ENCODE measurements at places on chromosomes 2 and 18.
A peak's percentile ranks its signal among the peaks of the same experiment; 100 is the strongest.

- no peak for DNase-seq
Observed at GRCh38 chr18:47917923-47918610, 12.4 kb downstream of the SMAD2 start.

- no peak for DNase-seq
Observed at GRCh38 chr2:69704446-69704845, 37.5 kb upstream of the ANXA4 start.

- no peak for DNase-seq
Observed at GRCh38 chr2:144114760-144115159, 405.2 kb downstream of the ZEB2 start.

DNA sequence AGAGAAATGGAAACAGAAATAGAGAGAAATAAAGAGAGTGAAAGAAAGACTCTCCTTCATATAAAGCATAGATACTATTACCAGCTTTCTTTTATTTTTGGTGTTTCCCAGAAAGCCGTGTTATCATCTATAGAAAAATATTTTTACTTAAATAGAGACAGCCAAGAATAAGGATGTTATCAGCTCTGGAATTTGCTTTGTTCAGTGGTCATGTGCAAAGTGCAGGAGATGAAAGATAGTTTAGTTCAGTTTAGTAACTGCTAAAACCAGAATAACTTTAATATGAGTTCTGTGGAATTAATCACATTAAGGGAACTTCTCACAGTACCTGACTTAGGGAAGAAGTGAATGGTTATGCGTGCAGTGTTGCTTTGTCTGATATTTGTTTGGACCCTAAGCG, 140.4 kb downstream of the CALCRL start:
- DNase-seq: no peak

DNA sequence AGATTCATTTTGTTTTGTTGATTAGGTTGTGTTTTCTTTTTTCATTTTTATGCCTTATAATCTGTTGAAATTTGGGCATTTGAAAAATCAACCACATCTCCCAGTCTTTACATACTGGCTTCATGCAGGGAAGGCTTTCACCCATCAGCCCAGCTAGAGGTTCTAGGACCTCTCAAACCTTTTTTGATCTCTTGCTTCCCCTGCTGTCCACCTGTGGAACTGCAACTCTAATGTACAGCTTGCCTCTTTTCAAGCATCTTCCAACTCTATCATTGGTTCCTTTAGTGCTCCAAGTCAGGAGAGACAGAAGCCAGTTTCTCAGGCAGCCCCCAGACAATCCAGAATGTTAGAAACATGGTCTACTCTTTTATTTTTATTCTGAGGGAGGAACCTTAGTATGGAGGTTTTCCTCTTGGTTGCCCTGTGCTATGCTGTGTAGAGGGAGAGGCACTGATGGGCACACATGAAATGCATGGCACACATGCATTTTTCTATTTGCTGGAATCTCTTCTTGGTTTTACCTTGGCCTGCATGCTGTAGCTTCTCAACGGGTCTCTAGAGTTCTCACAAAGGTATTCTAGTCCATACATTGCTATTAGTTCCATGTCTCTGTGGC, 107.2 kb upstream of the L3MBTL4 start:
- DNase-seq: no peak

GRCh38 chr2:157261199-157261782, 3.8 kb downstream of the GALNT5 start:
- DNase-seq: no peak

DNA sequence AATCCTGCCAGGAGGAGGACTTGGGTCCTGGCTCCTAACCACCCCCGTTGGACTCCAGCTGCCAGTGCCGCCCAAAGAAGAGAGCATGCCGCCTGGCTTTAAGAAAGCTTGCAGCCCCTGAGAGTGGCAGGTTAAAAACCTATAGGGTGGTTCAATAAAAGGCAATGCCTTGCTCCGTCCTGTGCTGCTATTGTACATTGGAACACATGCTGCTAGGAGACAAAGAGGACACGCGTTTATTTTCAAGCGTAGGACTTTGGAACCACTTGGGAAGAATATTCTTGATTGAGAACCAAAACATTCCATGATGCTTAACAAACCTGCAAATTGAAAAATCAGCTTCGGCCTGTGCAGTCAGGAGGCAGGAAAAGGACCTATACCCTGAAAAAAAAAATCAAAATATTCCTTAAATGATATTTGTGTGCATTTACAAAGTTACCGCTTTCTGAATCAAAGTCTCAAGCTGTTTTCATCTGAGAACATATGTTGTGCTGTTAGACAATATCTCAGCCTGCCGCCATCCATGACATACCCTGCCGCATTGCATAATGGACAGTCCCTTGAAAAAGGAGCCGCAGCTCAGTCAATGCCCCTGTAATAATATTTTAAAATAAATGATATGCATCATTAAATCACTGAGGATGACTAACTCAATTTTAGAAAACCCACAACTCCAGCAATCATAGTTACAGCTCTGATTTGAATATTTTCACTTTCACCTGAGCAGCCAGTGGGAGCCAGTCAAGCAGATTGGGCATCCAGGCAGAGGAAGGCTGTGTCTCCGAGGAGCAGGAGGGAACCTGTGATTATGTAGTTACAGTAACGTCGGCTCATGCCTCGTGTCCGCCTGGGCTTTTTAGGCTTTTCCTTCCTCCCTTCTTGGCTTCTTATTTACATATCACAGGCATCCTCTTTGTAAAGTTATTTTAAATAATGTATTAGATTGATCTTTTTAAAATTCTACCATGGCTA, 805.6 kb upstream of the FANCL start:
- no peak for DNase-seq

DNA sequence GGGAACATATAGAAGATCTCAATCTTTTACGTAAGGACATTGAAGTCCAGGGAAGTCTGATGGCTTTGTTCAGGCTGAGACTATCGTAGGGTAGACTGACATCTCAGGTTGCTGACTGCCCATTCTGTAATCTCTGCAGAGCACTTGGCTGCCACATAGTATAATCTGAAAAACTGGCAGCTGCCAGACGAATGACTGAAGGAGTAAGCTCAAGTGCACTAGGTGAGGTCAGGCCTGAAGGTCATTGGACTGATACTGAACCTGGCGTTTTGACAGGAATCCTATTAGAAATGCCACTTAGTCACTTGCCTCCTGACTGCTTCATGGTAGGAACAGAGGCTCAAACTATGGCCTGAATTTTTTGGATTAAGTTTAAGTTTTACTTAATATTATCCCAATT, 23.5 kb downstream of the GPD2 start:
- DNase-seq: no peak

- DNase-seq: no peak
Observed at GRCh38 chr2:41886757-41887156, 161.1 kb upstream of the PKDCC start.

DNA sequence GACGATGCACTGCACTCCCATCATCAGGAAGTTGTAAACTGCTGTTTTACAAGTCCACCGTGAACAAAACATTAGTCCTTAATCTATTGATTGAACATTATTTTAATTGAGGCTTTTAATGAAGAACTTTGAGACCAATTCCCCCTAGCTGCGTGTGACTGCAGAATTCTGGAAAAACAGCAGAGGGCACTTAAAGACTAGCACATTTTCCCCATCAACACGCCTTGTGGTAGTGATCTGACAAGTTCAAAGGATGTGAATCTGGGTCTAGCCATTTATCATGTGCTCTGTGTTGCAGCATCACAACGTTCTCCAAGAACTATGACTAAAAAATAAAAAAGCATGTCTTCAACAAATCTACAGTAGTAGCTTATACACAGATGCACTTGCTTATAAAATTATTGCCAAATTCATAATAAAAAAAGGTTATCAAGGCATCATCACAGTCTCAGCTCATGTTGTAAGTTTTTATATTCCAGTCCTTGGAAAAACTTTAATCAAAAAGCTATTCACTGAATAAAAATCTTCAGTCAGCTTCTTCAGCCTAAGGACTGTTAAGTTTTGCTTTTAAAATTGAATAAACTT, 35.8 kb downstream of the SKOR2 start:
- DNase-seq: peak; percentile 22

DNA sequence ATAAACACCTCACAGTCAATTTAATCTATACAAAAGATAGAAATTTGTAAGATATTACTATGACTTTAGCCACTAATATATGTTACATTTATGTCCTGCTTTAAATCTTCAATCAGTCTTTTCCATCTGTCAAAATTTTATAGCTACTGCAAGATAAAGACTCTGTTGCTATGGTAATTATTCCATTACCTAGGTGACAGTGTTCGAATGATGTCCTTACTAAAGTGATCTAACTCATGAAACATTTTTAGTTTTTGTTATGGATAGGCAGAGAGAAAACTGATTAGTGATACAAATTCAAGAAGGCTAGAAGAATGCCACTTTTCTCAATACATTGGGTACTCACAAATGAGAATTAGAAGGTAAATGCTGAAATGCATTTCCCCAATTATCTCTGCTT, 359.9 kb upstream of the FSHR start:
- DNase-seq: no peak

DNA sequence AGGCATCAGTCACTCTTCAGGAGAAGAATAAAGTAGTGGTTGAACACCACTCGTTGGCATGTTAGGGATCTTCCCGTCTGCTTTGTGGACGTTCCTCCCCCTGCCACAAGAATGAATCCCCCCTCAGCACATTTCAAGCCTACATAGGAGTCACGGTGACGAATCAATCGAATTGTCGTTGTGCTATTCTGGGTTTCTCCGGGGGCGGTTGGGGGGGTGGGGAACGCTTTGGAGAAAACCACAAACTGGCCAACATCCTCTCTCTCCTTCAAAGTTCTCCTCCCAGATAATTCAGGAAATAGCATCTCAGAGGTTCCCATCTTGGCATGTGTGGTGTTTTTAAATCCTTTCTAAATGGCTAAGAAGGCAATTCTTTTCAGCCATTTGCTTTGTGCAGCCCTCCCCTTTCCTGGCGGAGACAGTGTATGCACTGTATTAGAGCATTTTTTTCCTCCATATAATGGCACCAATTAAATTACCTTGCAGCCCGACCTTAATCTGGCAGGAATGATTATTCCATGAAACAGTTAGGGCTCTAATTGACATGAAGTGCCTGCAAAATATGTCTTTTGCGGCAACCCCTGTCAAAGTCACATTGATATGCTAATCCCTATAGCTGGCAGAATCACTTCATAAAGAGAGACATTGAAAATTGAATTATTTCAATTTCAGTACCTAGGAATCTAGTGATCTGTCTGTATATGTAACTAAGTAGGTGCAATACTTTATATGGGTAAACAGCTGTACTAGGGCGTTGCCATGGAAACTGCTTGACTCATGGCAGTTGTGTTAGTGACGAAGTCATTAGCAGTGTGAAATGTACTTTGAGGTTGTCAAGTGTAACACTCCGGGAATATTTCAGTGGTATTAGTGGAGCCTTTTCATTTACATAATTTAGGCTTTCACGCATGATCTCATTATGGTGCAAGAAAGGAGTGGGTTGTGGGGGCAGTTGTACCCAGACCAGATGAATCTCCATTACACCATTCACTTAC, 323.4 kb upstream of the SLC14A2 start:
- no peak for DNase-seq

GRCh38 chr2:44246436-44246835, 28.8 kb upstream of the SLC3A1 start:
- no peak for DNase-seq

GRCh38 chr2:61011678-61012077, 5.8 kb upstream of the PEX13 start:
- DNase-seq: no peak

- peak; percentile 76 for DNase-seq
Observed at GRCh38 chr2:96163768-96164429, 18.7 kb upstream of the DUSP2 start.

DNA sequence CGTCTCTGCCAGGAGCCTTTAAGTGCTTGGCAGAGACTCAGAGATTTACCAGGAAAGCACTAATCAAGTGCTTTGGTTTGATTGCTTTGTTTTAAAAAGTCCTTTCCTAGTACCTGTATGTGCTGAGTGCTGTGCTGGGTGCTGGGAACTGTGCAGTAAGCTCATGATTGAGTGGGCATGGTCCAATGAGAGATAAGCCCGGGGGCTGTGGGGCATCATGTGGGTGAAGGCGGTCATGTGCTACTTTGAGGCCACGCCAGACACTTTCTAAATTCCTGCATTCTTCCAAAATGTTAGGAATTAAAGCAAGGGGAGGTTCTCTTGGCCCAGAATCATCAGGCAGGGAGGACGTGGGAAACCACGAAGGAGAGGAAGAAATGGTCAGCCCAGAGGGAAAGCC, 109.0 kb downstream of the ACAA2 start:
- DNase-seq: no peak

DNA sequence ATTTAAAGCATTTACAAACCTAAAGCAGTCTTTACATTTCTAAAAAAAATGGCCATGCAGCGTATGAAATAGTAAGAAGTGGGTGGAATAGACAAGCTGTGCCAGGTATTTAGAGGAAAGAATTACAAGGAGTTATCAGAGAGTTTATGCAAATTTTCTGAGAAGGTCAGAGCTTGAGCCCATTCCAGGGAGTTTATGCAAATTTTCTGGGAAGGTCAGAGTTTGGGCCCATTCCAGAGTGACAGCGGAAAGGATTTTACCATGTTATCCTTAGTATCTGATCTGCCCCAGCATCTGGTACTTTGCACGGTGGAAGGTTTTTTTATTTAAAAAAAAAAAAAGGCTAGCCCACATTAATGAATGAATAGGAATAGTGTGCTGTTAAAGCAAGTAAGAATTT, 1.4 kb upstream of the DOK6 start:
- no peak for DNase-seq

DNA sequence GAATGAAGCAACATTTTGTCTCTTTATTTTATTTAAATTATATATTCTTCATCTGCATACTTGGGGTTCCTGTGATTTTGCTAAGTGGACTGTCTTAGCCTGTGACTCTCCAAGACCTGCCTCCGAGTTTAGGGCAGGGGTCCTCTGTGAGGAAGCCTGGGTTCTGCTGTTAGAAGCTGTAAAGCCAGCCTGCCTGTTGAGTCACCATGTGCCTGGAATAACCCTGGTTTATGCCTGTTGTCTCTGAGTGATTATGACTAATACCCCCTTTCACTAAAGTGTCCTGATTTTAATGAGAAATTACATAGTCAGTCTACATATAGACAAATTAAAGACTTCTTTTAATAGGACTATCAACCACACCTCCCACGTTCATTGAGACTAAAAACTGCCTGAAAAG, 369.1 kb downstream of the ZNF521 start:
- no peak for DNase-seq

- no peak for DNase-seq
Observed at GRCh38 chr2:17298453-17298852, 219.8 kb downstream of the RAD51AP2 start.

DNA sequence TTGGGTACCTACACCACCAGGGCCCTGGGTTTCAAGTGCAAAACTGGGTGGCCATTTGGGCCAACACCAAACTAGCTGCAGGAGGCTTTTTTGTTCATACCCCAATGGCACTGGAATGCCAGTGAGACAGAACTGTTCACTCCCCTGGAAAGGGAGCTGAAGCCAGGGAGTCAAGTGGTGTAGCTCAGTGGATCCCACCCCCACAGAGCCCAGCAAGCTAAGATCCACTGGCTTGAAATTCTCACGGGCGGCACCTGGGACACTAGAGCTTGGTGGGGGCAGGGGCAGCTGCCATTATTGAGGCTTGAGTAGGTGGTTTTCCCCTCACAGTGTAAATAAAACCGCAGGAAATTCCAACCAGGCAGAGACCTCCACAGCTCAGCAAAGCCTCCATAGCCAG, 46.0 kb upstream of the FAM110C start:
- DNase-seq: no peak

Measured in CD4-positive, alpha-beta T cell treated with Interleukin-17A for 1 hour (primary cell).